Activated CD8-positive, alpha-beta memory T cell treated with anti-CD3 and anti-CD28 coated beads, Interleukin-2, amount 10 ng/mL, durations not matched to agents 7 days and 5 days (primary cell): ENCODE measurements at places on chromosomes 13 and 19. TPM values are rescaled to one million over a fixed set of nuclear protein-coding genes. Genes with fewer than 3 reads are reported as not detected.

Gene ZNF345
- total RNA-seq, result 4.1 TPM

Gene AP2S1
- total RNA-seq, result 134 TPM

Gene LILRB5
- not detected for total RNA-seq

Gene CEACAM4
- total RNA-seq, result not detected

Gene FLT3
- total RNA-seq, result not detected

Gene TMEM86B
- total RNA-seq, result 16.0 TPM

Gene ZNF69
- 1.2 TPM for total RNA-seq

Gene EVI5L
- 6.0 TPM for total RNA-seq

DNA sequence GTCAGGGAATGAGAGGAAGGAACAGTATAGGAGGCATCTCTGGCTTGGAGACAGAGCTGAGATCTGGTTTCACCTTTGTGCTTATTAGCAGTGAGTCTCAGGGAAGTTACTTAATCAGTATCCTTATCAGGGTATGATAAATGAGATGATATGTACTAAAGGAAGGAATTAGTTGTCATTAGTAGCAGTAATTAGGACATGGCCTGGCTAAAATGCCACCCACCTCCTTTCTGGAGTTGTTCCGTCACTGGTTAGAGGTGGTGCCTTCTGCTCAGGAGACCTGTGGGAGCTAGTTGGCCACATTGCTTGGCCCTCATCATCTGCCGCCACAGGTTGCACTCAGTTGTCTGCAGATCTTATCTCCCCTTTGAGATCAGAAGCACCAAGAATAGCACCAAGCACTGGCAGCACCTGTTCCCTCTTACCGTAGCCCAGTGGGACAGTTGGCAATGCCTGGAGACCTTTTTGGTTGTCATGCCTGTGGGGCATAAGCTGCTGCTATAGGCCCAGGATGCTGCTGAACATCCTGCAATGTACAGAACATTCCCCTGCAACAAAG lies 4.7 kb downstream of the GPATCH1 start:
- no peak for DNase-seq

- no peak for DNase-seq
Measured at GRCh38 chr13:52109116-52109670, 19.7 kb downstream of the NEK5 start.

DNA sequence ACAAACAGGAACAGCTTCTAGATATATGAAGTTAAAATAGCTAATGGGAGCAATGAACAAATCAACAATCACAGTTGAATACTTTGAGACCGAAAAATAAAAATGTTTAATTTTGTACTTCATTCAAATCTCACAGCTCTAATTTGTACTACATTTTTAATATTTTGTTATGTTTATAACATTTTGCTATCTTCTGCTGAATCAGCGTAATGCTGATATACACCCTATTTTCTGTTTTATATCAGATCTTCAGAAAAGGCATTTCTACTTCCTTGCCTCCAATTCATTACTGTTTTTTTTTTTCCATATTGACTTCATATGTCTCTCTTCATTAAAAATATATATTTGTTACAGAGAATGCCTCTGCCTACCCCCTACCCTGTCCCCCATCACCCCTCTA lies 27.9 kb upstream of the GPR183 start:
- no peak for DNase-seq

- DNase-seq, result no peak
Measured at GRCh38 chr13:95195146-95195545, 106.1 kb downstream of the ABCC4 start.

DNA sequence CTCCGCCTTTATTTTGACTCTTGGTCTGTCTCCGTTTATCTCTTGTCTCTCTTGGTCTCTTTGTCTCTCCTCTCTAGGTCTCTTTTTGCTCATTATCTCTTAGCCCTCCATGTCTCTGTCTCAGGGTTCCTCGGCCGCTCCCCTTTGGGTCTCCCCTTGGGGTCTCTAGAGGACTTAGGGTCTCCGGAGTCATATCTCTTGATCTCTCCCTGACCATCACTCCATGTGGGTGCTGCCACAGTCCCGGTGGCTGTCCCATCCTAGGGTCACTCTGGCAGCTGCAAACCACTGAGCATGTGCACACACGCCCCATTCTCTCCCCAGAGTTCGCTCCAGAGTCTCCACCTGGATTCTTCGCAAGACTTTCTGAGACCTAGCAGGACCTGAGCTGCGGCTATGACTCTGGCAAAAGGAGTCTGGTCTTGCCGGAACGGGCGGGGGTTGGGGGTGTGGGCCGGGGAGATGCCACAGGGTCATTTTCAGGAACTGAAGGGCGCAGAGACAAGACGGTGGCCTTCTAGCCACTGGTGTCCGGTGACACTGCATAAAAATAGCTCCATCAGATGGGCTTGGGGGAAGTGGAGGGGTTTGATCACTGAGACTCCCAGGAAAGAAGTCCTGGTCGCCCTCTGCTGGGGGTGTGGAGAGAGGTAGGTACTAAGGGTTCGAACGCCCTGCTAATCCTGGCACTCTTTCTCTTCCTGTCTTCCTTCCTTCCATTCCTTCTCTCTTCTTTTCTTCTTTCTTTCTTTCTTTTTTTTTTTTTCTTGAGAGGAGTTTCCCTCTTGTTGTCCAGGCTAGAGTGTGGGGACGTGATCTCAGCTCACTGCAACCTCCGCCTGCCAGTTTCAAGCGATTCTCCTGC lies 1.2 kb upstream of the KCNA7 start:
- no peak for DNase-seq

DNA sequence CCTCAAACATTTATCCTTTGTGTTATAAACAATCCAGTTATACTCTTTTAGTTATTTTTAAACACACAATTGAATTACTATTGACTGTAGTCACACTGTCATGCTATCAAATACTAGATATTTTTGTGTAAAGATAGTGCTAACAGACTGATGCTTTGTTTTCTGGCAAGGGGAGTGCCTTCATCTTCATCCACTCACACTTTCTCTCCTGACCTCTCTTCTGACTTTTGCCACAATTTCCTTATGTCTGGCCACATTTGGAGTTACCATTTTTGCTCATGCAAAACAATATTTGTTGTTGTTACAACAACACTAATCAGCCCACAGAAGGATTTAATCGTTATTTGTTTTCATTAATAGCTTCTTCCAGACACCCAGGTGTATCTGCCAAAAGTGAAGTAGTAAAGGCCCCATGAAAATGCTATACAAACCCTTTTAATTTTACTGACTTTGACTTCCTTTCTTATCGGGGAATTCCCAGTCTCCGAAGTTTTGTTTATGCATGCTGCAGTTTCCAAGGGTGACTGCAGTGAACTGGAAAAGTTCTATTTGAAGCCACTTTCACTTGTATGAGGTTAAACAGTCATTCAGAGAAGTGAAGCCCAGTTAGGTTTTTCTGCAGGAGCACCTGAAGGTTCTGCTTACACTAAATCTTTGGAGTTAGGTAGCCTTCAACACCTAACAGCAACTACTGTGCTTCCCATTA lies 66.1 kb upstream of the FRY start:
- no peak for DNase-seq

DNA sequence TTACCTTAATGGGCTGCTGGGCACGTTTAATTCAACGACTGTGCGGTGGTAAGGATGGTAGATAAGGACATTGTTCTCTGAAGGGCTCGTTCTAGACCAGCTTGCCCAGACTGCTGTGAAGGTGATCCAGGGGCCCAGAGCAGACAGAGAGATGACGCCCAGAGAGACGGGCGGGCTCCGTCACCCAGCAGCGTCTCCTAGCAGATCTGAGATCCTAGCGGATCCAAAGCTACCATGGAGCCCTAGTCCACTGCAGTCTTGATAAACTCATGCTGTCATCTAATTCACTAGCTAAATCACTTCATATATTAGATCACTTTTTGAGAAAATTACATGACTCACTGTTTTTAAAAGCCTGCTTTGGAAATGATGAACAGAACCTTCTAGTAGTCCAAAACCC lies 21.5 kb downstream of the COL4A2 start:
- no peak for DNase-seq

DNA sequence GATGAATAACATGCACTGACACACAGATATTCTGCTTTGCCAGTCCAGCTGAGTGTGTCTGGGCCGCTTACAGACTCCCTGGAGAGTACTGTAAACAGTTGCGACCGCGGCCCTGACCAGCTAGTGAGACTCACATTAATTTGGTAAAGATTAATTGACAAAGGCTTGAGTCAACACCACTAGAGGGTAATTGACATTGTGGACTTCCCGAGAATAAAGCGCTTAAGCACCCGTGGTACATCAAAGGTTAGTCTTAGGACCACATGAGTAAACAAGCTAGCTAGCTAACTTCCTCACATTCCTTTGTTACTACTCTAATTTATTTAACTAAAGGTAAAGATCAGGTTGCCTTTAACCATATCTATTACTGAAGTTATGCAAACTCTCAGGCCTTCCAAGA lies 624.4 kb upstream of the ARGLU1 start:
- no peak for DNase-seq

DNA sequence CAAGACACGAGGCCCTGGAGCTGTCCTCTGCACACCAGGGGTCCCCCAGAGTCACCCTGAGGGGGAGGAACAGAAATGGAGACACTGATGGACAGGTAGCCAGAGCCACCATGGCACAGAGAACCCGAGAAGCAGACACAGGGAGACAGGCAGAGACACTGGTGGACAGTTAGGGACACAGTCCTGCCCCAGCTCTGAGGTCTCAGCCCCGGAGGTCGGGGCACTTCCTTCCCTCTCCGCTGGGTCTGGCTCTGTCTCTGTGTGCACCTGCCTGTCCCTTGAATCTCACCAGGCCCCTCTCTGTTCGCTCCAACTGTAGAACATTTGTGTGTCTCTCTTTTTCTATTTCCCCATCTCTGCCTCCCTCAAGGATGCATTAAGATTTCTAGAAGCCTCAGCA lies 4.6 kb downstream of the KLK14 start:
- DNase-seq, result no peak

DNA sequence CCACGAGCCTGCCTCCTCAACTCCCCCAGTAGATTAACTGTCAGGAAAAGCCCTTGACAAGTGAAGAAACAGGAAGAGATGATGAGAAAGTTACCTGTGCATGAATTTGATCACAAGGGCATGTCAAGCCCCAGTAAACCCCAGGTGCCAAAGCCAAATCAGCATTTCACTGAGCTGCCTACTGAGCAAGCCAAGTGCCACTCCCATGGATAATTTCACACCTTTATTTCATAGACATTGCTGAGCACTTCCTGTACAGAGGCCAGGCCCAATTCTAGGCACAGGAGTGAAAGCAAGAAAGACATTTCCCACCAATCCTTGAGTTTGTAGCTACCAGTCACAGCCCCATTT lies 2.4 kb downstream of the GADD45GIP1 start:
- DNase-seq, result no peak

DNA sequence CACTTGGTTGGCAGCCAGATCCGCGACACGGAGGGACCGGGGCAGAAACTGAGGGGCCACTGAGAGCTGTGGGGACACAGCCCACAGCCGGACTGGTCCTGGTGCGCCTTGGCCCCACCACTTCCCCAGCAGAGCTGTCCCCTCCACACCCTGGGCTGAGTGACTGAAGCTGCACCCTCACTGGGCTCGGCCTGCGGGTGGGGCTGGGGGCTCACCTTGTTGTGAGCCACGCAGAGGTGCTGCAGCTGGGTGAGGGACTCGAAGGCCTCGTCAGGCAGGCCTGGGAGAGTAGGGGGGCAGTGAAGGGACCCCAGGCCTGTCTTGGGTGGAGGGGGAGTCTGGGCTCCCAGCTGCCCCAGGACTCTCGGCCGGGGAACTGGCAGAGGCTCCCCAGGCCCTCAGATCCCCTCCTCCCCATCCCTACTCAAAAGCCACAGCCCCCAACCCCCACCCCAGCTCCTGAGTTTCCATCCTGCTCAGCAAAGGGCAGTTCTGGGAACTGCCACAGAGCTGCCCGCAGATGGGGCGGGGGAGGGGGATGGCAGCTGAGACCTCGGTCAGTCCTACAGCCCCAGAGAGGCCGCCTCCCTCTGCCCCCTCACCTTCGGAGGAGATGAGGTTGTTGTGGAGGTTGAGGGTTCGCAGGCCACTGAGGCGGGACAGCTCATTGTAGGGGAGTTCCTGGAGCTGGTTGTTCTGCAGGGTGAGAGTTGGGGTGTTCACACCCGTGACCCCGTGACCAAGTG lies 2.3 kb downstream of the PODNL1 start:
- DNase-seq, result no peak

DNA sequence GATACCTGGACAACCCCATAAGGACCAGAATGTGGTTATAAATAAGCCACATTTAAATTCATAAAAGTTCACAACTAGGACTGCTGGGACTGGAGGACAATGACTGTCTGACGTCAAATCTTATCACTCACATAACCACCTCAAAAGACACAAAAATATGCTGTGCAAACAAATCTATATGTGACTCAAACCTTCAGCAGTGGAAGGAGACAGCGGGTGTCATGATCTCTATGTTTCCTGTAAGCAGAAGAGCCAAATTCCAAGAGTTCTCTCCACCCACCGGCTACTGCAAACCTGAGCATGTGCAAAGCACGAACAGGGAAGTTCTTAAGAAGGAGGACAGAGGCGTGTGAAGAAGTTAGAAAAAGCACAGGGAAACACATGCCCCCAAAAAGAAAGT lies 113.2 kb downstream of the MYCBP2 start:
- DNase-seq, result no peak

DNA sequence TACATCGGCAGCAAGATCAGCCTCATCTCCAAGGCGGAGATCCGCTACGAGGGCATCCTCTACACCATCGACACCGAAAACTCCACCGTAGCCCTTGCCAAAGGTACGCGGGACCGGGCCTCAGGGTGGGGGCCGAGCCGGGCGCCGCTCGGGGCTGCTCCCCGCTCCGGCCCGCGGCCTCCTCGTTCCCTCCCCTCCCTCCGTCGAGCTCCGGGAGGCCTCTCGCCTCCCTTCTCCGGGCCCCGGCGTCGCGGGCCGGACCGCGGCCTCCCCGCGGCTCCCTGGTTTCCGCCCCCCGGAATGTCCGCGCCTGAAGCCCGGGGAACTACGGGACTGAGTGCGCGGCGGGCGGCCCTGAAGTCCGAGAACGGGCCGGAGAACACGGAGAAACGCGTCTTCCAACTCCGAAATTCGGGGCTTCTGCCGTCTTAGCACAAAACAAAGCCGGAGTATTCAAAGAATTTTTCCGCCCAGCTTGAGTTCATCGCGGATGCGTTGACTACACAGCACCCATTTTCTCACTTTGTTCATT lies 423 bp downstream of the LSM14A start:
- no peak for DNase-seq

DNA sequence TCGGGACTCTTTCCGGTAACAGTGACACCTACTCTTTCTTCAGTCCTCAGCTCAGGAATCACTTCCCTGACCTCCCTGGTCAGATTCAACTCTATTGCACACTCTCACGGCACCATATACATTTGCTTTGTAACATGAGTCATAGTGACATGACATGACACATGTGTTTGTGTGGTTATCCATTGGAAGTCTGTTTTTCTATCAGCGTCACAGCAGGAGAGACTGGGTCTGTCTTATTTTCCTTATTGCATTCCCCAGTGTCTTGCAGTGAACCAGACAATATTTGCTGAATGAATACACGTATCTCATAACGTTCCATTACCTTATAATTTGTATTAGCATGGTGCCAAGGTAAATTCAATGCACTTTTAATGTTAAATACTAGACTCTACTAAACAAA lies 102.0 kb downstream of the DCLK1 start:
- DNase-seq, result no peak

DNA sequence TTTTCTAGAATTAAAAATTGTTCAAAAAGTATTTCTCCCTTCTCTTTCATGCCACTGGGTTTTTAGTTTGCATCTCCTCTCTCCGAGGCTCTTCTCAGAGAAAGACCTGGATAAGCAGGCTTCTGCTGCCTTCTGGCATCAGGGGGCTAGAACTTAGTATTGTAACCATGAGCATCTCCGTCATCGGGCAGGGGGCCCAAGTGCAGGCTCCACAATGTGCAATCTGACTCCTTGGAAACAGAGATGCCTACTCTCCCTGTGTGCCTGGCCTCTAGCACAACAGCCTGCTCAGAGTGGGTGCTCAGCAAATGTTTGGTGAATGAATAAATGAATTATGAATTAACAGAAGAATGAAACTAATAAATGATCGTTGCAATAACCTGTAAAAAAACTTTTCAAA lies 45.6 kb upstream of the MTIF3 start:
- no peak for DNase-seq
